ENCODE measurements at places on chromosomes 7 and 10. TPM values are rescaled to one million over a fixed set of nuclear protein-coding genes. Genes with fewer than 3 reads are reported as not detected.

GRCh38 chr7:132390705-132391104, 185.6 kb downstream of the PLXNA4 start:
- DNase-seq: no peak
- H3K4me1 ChIP-seq: peaks cover 50% of the 10 kb centered on the region
- H3K27me3 ChIP-seq: no peaks in the 10 kb centered on the region
- peak overlapping the region; percentile 76 for H3K27ac ChIP-seq
- no peak overlapping the region for H3K4me3 ChIP-seq
- H3K36me3 ChIP-seq: no peaks in the 10 kb centered on the region

DNA sequence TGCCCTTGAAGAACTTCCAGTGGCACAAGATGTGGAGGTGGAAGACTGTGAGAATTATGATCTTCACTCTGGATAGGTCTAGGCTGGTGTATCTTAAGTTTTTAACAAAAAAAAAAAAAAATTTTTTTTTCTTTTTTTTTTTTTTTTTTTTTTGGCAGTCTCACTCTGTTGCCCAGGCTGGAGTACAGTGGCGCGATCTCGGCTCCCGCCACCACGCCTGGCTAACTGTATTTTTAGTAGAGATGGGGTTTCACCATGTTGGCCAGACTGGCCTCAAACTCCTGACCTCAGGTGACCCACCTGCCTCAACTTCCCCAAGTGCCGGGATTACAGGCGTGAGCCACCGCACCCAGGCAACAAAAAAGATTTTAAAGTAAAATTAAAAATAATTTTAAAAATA, 37.9 kb downstream of the WAPL start:
- no peak overlapping the region for H3K4me3 ChIP-seq
- H3K36me3 ChIP-seq: peaks cover 29% of the 10 kb centered on the region
- no peaks in the 10 kb centered on the region for H3K4me1 ChIP-seq

DNA sequence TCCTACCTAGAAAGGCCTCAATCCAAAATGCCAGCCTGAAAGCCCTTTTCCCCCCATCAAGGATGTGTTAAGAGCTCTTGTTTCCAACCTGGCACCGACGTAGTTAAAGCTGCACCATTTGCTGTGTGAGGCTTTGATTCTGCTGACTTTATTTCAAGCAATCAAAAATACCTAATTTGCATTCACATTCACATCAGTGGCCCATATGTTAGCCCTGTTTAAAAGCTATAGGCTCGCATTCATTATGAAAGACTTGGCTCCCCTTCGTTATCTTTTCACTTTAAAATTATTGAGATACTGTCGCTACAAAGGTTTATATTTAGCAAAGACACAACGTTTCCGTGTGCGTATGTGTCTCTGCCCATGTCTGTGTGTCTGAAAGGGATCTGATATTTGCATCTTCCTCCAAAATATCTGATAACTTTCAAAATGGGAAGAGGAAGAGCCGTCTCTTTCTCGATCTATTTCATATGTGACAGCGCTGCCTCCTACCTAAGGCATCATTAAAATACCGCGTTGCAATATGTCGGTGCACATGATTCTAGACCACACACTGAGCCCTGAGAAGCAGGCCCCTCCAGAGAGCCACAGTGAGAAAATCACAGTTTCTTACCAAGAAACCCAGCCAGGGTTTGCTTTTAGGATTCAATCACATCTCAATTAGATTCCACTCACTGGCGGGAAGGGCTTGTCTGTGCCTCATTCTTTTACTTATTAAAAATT, 57.1 kb upstream of the ITPRID1 start:
- H3K4me3 ChIP-seq: no peak overlapping the region
- H3K36me3 ChIP-seq: no peaks in the 10 kb centered on the region
- H3K27me3 ChIP-seq: no peaks in the 10 kb centered on the region
- no peak overlapping the region for H3K27ac ChIP-seq

- H3K27ac ChIP-seq: no peak overlapping the region
- no peaks in the 10 kb centered on the region for H3K27me3 ChIP-seq
- no peaks in the 10 kb centered on the region for H3K4me1 ChIP-seq
- no peak for DNase-seq
Observed at GRCh38 chr7:146548816-146549215, 432.2 kb downstream of the CNTNAP2 start.

- H3K4me1 ChIP-seq: no peaks in the 10 kb centered on the region
- H3K4me3 ChIP-seq: no peak overlapping the region
- no peaks in the 10 kb centered on the region for H3K36me3 ChIP-seq
- H3K27ac ChIP-seq: no peak overlapping the region
- DNase-seq: no peak
Observed at GRCh38 chr10:107081644-107082043, 82.9 kb downstream of the SORCS1 start.

- no peaks in the 10 kb centered on the region for H3K36me3 ChIP-seq
- H3K4me1 ChIP-seq: no peaks in the 10 kb centered on the region
- H3K27ac ChIP-seq: no peak overlapping the region
- DNase-seq: no peak
- H3K4me3 ChIP-seq: no peak overlapping the region
- H3K27me3 ChIP-seq: no peaks in the 10 kb centered on the region
Observed at GRCh38 chr7:129535896-129536295, 33.6 kb downstream of the SMKR1 start.

GRCh38 chr10:106216085-106216484, 948.4 kb downstream of the SORCS1 start:
- DNase-seq: no peak
- no peaks in the 10 kb centered on the region for H3K36me3 ChIP-seq
- H3K4me3 ChIP-seq: no peak overlapping the region
- no peaks in the 10 kb centered on the region for H3K4me1 ChIP-seq

DNA sequence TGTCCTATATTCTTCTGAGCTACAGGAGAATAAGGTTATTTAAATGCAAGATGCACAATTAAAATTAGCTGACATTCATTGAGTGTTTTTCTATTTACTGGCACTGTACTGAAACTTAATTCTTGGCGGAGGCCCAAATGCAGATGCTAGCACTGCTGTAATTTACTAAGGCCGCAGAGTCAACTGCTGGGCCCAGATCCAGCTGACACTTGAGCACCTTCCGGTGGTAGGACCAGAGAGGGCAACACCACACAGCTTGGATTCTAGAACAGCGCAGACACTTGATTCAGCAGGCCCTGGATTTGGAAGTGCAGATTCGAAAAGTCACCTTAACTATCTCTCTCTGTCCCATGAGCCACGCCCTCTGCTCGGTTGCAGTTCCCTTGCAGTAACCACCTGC, 228.6 kb upstream of the TMEM72 start:
- DNase-seq: no peak
- H3K36me3 ChIP-seq: no peaks in the 10 kb centered on the region
- H3K4me3 ChIP-seq: no peak overlapping the region

The WNT16 gene
- 0.33 TPM for total RNA-seq

- H3K27ac ChIP-seq: no peak overlapping the region
- H3K4me1 ChIP-seq: peaks cover 13% of the 10 kb centered on the region
- no peaks in the 10 kb centered on the region for H3K36me3 ChIP-seq
- no peaks in the 10 kb centered on the region for H3K27me3 ChIP-seq
- DNase-seq: no peak
- H3K4me3 ChIP-seq: no peak overlapping the region
Observed at GRCh38 chr10:17196045-17196444, 5.4 kb downstream of the TRDMT1 start.

- no peak overlapping the region for H3K27ac ChIP-seq
- no peak overlapping the region for H3K4me3 ChIP-seq
- peaks cover 7% of the 10 kb centered on the region for H3K27me3 ChIP-seq
Observed at GRCh38 chr10:128660726-128661125, 534.5 kb upstream of the MKI67 start.

DNA sequence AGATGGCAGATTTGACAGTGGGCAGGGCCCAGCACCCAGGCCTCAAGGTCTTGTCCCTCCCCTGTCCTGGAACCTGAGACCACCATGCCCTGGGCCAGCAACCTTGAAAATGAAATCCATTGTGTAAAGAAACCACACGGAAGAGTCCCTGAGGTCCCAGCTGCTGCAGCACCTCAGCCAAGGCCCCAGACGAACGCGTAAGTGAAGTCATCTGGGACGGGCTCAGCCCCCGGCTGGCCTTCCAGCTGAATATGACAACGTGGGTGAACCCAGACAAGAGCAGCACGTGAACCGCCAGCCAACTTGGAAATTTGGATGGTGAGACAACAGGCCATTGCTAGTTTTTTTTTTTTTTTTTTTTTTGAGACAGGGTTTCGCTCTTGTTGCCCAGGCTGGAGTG, 70.3 kb downstream of the CYTH3 start:
- H3K27ac ChIP-seq: no peak overlapping the region
- H3K4me1 ChIP-seq: peaks cover 28% of the 10 kb centered on the region
- no peak for DNase-seq
- no peaks in the 10 kb centered on the region for H3K27me3 ChIP-seq

- H3K36me3 ChIP-seq: no peaks in the 10 kb centered on the region
- H3K27me3 ChIP-seq: no peaks in the 10 kb centered on the region
- no peak overlapping the region for H3K27ac ChIP-seq
- H3K4me3 ChIP-seq: no peak overlapping the region
Observed at GRCh38 chr10:66747451-66747850, 178.4 kb upstream of the LRRTM3 start.

DNA sequence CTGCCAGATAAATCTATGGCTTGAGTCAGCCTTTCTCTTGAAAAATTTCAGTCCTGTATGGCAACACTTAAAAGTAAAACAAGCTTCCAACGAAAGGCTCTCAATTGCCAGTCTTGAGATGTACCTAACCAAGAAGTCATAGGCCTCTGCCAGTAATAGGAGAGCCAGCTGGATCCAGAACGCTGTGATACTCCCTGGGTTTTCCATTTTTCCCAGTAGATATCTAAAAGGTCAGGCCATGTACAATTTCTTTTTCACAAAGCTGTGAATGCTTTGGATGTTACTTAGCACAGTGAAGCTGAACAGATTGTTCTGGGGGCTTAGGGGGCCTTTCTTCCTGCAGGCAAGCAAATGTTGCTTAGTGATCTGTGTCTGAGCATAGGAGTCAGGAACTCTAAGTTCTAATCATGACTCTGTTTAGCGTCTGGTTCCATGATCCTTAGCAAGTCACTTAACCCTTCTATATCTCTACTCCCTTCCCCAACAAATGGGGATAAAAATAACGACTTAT, 86.5 kb downstream of the ARMH3 start:
- H3K27ac ChIP-seq: no peak overlapping the region
- no peak for DNase-seq
- peaks cover 46% of the 10 kb centered on the region for H3K4me1 ChIP-seq
- H3K27me3 ChIP-seq: no peaks in the 10 kb centered on the region

DNA sequence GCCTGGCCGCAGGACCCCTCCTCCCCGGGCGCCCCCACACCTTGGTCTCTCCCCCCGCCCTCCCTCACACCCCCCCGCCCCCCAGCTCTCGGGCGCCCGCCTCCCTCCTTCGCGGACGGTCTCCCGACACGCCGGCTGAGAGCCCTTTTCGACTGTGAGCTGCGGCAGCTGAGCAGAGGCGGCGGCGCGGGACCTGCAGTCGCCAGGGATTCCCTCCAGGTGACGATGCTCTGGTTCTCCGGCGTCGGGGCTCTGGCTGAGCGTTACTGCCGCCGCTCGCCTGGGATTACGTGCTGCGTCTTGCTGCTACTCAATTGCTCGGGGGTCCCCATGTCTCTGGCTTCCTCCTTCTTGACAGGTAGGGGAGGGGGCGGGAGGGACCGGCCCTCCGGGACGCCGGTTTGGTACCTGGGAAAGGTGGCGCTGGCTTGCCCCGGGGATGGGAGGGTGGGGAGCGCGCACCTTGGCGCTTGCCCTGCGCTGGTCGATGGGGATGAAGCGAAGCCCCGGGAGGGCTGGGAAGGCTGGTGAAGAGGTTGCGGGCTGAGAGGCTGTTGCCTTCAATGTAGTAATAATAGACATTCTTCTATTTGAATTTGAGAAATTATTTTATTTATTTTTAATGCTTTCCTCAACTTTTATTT, at the start of gene BMPER:
TSS of gene BMPER (plus strand) at position 151 of the 644 bp plus-strand sequence. CDS start at position 226, 75 bp downstream.
- H3K4me1 ChIP-seq: peaks cover 27% of the 10 kb centered on the region
- H3K36me3 ChIP-seq: no peaks in the 10 kb centered on the region
- no peak for DNase-seq
- H3K4me3 ChIP-seq: peak within 1 kb of the TSS; percentile 63

GRCh38 chr7:77910124-77910523, 111.6 kb downstream of the PHTF2 start:
- no peaks in the 10 kb centered on the region for H3K36me3 ChIP-seq
- H3K27me3 ChIP-seq: no peaks in the 10 kb centered on the region
- H3K27ac ChIP-seq: no peak overlapping the region
- H3K4me1 ChIP-seq: no peaks in the 10 kb centered on the region
- no peak for DNase-seq
- H3K4me3 ChIP-seq: no peak overlapping the region

The MUC12 gene
- total RNA-seq: not detected

GRCh38 chr10:60560451-60560850, 170.8 kb upstream of the ANK3 start:
- no peaks in the 10 kb centered on the region for H3K36me3 ChIP-seq
- no peaks in the 10 kb centered on the region for H3K4me1 ChIP-seq
- no peaks in the 10 kb centered on the region for H3K27me3 ChIP-seq
- DNase-seq: no peak
- H3K27ac ChIP-seq: no peak overlapping the region
- no peak overlapping the region for H3K4me3 ChIP-seq

GRCh38 chr10:955127-955819, 23.8 kb upstream of the LARP4B start:
- H3K27ac ChIP-seq: no peak overlapping the region
- no peaks in the 10 kb centered on the region for H3K4me1 ChIP-seq
- H3K36me3 ChIP-seq: no peaks in the 10 kb centered on the region
- H3K4me3 ChIP-seq: no peak overlapping the region

GRCh38 chr7:110870926-110871325, 220.0 kb upstream of the LRRN3 start:
- no peak overlapping the region for H3K27ac ChIP-seq
- H3K36me3 ChIP-seq: no peaks in the 10 kb centered on the region
- peaks cover 18% of the 10 kb centered on the region for H3K4me1 ChIP-seq

DNA sequence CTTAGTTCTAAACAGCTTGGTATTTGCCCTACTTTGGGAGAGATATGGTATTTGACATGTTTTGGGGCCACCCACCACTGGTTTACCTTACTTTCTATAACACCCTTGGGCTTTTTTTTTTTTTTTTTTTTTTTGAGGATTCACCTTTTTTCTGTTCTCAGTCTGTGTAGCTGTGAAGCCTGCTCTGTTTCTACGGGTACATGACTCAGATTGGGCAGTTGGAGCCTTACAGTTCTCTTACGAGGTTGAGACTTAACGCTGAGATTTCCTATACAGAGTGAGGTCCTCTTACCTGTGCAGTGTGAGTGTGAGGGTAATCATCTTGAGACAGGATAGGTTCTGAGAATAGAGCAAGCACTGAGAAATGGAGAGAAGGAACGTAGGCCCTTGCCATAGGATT, 77.5 kb downstream of the CDK13 start:
- peaks cover 16% of the 10 kb centered on the region for H3K36me3 ChIP-seq
- H3K27ac ChIP-seq: no peak overlapping the region
- no peaks in the 10 kb centered on the region for H3K27me3 ChIP-seq
- H3K4me3 ChIP-seq: no peak overlapping the region

- no peaks in the 10 kb centered on the region for H3K27me3 ChIP-seq
- H3K4me3 ChIP-seq: no peak overlapping the region
- no peaks in the 10 kb centered on the region for H3K36me3 ChIP-seq
- peak overlapping the region; percentile 41 for H3K27ac ChIP-seq
Observed at GRCh38 chr7:17663061-17663675, 277.1 kb downstream of the SNX13 start.

The GJD4 gene
- total RNA-seq: not detected

The CYP3A4 gene
- total RNA-seq: not detected

- DNase-seq: peak; percentile 91
- no peaks in the 10 kb centered on the region for H3K27me3 ChIP-seq
Observed at GRCh38 chr7:149883452-149883861, 9.7 kb downstream of the ATP6V0E2 start.
